ENCODE measurements at places on chromosomes 1 and 21.

- peak; percentile 4 for DNase-seq
Measured at GRCh38 chr1:92030656-92031107, 897 bp downstream of the EPHX4 start.

- DNase-seq: no peak
Measured at GRCh38 chr1:116605315-116605714, 34.5 kb upstream of the CD58 start.

DNA sequence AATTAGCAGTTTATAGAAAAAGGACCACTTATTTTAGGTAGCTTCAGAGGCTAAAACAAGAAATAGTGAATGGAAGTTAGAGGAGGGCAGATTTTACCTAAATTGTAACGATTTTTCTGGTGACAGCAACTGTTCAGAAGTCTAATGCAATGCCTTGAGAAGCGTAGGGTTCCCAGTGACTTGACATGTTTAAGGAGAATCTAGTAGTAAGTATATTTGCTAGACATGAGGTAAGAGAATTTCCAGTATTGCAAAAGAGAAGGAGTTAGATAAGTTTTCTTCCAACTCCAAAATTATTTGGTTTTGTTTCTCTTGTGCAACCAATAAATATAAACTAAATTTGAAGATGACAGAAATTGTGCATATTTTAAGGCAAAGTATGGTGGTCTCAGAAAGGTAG lies 140.0 kb downstream of the SMYD3 start:
- no peak for DNase-seq

- no peak for DNase-seq
Measured at GRCh38 chr1:49013079-49013478, 236.4 kb upstream of the BEND5 start.

- DNase-seq: no peak
Measured at GRCh38 chr1:40894455-40894854, 32.3 kb upstream of the CITED4 start.

DNA sequence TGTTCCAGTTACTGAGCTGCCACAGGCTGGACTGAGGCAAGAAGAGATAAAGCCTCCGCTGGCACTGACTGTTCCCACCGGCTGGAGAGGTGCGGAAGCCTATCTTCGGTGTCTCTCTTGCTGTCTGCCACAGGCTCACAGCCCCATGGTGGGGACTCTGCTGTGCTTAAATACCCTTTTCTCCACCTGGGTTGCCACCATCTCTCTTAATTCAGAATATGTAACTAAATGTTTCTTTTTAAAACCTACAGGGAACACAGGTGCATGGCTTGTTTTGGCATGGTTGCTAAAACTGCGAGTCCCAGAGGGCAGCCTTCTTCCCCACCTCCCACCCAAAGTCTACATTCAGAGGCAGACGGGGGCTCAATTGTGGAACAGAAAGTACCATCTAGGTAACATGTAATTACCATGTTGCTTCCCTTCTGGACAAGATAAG lies 8.1 kb upstream of the LBR start:
- DNase-seq: no peak

- no peak for DNase-seq
Measured at GRCh38 chr1:116270316-116271057, 102.6 kb upstream of the ATP1A1 start.
